CD4-positive, alpha-beta T cell (primary cell): ENCODE measurements at places on chromosomes 12 and 14.

GRCh38 chr12:5335069-5335468, 96.8 kb upstream of the NTF3 start:
- no peak for DNase-seq

DNA sequence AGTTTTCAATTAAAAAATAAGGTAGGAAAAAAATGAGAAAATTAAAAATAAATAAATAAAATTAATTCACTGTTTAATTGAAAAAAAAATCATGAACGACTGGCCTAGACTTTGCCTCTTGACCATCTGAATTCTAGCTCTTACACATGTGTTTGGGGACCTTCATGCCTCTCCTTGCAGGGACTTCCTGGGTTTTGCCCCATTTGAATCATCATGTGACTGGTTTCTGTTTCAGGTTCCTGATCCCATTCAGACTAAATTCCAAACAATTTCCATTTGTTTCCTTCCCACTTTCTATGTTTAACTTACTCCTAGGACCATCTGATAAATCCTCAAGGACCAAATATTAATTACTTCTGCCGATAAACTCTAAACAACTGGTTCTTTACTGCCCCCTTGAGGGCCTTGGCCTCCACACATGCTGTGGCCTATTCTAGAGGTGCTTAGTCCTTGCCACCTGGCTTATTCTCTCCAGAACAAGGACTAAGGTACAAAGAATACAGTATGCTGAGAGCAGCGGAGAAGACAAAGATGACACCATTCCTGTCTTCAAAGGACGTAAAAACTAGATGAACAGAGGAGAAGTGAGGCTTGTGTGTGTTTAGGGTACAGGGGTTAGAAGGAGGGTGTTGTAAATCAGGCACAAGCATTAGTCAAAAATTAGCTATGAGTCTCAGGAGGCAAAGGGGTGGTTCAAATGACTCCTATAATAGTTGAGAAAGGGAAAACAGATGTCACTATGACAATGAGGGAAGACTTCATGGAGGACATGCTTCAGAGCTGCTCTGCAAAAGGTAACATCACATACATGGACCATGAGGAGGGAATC, 125.8 kb upstream of the AVPR1A start:
- DNase-seq, result no peak

- no peak for DNase-seq
Observed at GRCh38 chr12:108788076-108788782, 56.9 kb upstream of the CORO1C start.

- no peak for DNase-seq
Observed at GRCh38 chr12:121264951-121265515, 31.5 kb downstream of the CAMKK2 start.

DNA sequence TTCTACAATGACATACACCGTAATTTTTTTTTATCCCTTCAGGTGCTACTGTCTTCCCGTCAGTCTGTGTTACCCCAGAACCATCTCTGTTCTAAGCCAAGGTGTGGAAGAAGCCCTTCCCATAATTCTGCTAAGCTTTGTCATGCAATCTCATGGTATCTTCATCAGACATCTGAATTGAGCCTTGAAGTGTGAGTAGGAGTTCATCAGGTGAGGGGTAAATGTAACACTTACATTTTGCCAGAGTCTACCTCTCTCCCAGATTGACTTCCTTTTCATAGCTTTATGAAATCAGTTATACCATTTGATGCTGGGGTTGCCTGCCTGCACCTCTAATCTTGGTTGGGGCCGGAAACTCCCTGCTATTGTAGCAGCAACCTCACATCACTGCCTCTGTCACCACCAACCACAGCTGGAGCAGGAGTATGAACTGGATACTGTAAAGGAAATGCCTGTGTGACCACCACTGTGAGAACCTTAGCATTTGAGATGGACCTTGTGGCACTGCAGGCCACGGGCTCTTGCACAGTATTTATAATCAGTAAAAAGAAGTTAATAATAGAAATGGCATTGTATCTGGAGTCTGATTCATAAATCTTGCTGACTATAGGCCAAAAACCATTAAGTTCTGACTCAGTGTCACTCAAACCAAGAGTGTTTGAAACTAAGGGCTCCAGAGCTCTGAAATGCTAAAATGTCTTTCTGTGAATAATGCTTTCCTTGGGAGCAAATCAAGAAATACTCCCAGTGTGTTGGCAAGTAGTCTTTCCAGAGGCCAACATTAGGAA, 58.7 kb upstream of the STK38L start:
- no peak for DNase-seq

- DNase-seq, result no peak
Observed at GRCh38 chr12:89047856-89048418, 304.4 kb downstream of the DUSP6 start.
